Stimulated activated CD8-positive, alpha-beta memory T cell treated with anti-CD3 and anti-CD28 coated beads, Interleukin-15, amount 100 ng/mL, for 24 hours (primary cell): ENCODE measurements at places on chromosomes 1 and 21.

DNA sequence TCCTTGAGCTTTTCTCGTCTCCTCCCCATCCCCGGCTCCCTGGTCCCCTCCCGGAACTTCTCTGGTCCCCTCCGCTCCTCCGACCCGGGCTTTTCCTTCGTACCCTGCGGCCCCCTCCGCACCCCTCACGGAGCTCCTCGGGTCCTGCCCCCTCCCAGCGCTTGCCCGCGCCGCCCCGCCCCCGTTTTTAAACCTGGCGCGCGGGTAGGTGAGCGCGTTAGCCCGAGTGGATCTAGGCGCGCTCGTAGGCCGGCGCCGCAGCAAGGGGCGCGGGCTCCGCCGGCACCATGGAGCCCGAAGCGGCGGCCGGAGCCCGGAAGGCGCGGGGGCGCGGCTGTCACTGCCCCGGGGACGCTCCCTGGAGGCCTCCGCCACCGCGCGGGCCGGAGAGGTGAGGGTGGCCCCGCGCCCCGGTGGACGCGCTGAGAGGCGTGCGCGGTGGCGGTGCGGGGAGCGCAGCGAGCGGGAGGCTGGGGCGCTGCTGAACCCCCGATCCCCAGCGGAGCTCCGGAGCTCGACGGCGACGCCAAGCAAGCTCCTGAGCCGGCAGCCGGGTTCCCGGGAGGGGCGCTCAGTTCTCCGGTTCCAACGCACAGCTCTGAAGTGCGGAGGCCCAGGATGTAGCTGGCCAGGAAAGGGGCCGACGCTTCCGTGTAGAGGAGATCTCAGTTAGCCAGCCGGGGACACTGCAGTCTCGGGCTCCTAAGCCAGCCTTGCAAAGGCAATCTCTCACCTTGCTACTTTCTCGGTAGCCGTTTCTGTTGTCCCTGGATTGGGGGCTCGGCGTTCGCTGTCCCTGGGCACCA, at the start of gene RIPPLY3:
Gene RIPPLY3, plus strand, starts transcription at position 217 of the 806 bp plus-strand sequence. Its CDS starts 71 bp downstream, at position 288.
- DNase-seq, result no peak

DNA sequence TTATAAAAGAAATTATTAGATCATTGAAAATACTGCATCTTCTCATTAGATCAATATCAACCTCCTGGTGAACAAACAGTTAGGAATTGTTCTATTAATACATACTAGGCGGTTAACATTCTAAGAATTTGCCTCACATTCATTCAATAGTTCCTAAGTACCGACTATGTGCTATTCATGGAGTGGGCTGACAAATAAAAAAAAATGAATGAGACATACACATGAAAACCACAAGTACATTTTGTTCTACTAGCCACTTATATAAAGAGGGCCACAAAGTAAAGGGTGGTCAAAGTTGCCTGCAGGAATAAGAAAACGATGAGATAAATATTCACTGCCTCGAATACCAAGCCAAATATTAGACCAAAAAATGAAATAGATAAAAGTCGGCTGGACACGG, 294.4 kb downstream of the SDCCAG8 start:
- no peak for DNase-seq

- DNase-seq, result no peak
Measured at GRCh38 chr1:119353836-119354235, 14.7 kb upstream of the HAO2 start.

GRCh38 chr1:151197863-151198253, 494 bp upstream of the PIP5K1A start:
- no peak for DNase-seq

- no peak for DNase-seq
Measured at GRCh38 chr1:183040547-183040971, 17.3 kb downstream of the LAMC1 start.

- DNase-seq, result no peak
Measured at GRCh38 chr1:8155528-8156186, 129.5 kb upstream of the ERRFI1 start.

DNA sequence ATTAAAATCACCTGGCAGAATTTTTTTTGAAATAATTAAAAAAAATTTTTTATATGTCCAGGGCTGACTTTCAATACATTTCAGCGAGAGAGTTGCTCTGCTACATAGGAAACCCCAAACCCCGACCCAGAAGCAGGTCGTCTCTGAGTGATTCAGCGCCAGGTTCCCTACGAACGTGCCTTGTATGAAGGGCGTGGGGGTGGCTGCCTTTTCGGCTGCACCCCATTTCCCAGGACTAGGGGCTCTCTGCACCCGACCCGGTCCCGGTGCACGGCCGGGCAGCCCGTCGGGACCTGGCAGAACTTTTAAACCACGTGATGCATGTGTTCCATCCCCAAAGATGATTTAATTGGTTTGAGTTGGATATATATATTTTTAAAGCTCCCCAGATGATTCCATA, 15.8 kb upstream of the SCYL3 start:
- DNase-seq, result no peak

GRCh38 chr21:34967509-34968289, 81.4 kb downstream of the RUNX1 start:
- DNase-seq, result no peak

- DNase-seq, result no peak
Measured at GRCh38 chr1:113416496-113416895, 26.2 kb downstream of the MAGI3 start.

GRCh38 chr1:107276247-107276646, 135.4 kb downstream of the NTNG1 start:
- no peak for DNase-seq

DNA sequence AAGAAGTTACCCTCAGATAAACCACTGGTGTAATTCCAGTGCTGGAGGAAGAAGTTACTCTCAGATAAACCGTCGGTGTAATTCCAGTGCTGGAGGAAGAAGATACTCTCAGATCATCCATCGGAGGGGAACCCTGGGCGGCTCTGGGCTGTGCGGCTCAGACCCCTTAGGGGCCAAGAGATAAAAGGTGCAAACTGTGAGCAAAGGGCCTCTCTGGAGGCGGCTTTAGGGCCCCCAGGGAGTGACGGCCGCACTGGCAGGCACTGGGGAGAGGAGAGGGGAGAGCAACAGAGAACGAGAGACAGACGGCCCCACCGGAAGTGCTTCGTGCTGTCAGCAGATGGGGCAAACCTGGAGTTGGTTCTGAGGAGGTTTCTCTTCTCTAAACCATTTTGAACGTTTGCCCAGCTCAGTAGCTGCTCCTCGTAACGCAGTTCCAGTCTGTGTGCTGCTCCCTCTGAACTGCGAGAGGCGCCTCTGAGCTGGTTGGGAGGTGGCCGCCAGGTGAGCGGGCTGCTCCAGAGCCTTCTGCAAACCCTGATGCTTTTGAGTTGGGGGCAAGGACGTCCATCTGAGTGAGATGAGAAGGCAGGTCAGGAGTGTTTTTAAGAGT, 62.6 kb upstream of the COL6A1 start:
- no peak for DNase-seq

DNA sequence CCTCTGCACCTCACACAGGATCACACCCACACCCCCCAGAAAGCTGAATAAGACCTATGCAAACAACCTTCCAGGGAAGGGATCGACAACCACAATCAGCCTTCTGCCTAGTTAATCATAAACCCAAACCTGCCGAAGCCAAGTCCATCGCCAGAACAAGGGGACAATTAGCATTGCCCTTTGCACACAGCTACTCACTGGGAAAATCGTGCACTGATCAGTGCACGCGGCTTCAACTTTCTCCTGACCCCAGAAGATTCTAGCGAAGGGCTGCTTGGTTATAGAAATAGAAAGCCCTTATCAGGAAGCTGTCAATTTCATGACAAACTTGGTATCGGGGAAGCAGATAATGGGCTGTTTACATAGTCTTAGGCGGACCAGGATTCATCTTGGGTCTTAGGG, 29.5 kb downstream of the RUNX1 start:
- no peak for DNase-seq

DNA sequence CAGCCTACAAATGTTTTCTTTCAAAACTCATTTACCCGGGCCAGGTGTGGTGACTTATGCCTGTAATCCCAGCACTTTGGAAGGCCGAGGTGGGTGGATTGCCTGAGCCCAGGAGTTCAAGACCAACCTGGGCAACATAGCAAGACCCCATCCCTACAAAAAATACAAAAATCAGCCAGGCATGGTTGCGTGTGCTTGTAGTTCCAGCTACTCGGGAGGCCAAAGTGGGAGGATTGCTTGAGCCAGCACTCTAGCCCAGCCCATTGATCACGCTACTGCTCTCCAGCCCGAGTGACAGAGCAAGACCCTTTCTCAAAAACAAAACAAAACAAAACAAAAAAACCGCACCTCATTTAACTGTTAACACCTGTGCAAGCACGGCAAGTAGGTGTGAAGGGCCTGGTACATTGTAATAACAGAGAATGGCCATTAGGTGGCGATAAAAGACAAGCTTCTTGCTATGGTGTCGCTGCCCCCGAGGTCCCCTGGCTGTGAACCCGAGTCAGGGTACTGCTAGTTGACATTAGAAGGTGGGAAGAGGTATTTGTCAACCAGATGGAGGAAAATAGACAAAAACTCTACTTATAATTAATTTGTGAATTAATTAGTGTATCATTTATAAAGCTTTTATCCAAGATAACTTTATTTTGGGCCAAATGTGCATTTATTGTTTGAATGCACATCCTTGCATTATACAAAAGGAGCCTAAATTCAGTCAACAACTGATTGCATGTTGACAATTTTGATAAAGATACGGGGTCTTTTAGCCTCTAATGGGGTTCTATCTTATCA, 66.5 kb downstream of the SH3BGR start:
- DNase-seq, result no peak

- no peak for DNase-seq
Measured at GRCh38 chr1:13990939-13991338, 291.0 kb downstream of the PRDM2 start.

DNA sequence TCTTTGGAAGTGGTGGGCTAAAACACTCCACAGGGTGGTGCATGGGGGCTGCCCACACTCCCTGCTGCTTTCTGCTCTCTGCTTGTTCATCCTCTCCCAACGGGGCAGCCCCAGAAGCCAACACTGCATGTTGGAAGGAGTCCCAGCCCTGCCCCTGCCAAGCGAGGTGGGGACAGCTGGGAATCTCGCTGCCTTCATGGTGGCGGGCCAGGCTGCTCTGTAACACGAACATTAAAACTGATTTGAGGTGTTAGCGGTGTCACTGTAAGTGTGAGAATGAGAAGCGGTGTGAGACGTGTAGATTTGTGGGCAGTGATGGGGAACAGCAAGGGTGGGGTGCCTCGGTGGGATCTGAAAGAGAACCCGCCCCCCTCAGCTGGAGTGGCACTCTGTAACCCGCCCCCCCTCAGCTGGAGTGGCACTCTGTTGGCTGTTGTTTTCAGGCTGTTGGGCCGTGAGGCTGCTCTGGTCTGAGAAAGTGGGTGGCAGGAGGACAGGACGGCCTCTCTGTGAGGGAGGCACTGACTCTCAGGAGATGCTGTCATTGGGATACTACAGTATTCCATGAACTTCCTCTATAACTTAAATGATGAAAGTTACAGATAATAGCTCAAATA, 80.9 kb downstream of the PCBP3 start:
- DNase-seq, result no peak

DNA sequence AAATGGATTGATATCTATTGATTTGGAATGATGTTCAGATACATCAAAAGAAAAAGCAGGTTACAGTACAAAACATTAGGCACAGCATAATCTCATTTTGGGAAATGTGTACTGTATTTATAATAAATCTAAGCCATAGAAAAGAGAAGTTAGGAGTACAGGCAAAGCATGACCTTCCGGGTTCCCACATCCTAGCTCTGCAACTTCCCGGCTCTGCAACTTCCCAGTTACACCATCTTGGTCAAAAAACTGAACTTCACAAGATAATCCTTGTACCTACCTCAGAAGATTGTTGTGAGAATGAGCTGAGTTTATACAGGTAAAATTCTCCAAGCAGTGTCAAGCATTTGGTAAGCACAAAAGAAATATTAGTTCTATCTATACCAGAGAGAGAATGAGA, 21.7 kb upstream of the SLC44A3 start:
- no peak for DNase-seq

- DNase-seq, result no peak
Measured at GRCh38 chr1:61812916-61813315, 70.6 kb downstream of the PATJ start.

GRCh38 chr1:7437036-7437435, 334.1 kb upstream of the VAMP3 start:
- no peak for DNase-seq

DNA sequence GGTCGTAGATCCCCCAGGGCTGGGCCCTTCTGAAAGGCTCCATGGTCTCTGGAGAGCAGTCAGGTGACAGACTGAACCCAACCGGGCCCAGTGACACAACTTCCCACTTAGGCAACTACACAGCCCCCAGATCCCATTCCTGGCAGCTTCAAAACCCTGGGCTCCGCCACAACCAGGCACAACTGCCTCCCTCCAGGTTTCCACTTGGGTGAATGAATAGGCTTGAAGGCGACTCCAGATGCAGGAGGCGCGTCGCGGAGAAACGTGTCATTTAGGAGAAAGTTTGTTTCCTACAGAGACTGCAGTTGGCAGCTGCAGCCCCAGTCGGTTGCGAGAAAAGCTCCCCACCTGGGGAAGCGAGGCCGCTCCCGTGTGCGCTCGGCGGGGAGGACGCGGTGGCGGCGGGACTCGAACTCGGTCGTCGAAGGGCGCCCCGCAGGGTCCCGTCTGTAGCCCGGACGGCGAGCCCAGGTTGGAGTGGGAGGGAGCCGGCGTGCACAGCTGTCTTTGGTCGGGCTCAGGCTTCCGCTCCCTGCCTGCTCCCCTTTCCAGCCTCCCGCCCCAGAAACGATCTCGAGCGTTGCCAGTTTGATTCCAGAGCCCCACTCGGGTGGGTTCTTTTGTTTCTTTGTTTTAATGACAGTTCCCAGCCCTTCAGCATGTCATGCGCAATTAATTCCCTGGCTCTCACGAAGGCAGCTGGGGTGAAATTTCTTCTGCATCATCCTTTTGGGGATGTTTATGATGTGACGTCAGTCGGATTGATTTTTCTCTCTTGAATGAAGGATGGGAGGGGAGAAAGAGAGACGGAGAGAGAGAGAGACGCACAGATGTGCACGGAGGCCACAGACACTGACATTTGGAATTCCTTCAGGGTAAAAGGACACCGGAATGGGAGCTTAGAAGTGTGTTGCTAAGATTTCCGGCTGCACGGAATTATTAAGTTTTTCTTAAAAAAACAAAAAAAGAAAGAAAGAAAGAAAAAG, 862 bp upstream of the SGIP1 start:
- DNase-seq, result no peak

- no peak for DNase-seq
Measured at GRCh38 chr1:67646145-67647035, 38.6 kb upstream of the GADD45A start.
